Right renal cortex interstitium (tissue), 3 donors: ENCODE measurements at places on chromosomes 7 and 10.
A peak's percentile ranks its signal among the peaks of the same experiment; 100 is the strongest.

DNA sequence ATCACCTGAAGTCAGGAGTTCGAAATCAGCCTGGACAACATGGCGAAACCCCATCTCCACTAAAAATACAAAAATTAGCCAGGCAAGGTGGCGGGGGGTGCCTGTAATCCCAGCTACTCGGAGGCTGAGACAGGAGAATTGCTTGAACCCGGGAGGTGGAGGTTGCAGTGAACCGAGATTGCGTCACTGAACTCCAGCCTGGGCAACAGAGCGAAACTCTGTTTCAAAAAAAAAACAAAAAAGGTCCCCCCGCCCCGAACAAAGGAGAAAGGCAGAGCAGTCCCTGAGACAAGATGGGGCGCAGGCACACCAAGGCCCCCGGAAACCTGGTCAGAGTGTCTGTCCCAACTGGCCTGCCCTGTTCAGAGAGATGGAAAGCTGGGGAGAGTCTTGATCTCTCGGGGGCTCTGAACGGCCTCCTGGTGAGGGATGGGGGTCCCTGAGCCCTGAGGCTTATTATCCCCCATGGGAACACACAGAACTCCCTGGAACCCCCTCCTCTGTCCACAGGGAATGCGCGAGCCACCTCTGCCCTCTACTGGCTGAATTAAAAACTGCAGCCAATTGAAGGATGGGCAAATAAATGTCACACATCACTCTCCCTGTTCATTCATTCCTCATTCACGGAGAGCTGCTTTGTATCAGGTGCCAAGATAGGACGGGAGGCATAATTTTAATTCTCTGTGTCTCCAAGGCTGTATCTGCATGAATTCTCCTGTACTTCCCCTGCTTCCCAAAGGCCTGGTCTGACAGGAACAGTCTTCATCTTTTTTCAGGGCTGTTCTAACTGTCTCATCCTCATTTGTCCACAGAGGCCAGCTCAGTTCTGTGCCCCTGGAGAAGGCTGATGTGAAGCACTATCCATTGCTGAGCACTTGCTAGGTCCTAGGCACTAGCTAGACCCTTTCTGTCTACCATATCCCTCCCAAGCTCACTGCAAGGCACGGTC, 28.9 kb downstream of the MAT1A start:
- peak; percentile 16 for DNase-seq

DNA sequence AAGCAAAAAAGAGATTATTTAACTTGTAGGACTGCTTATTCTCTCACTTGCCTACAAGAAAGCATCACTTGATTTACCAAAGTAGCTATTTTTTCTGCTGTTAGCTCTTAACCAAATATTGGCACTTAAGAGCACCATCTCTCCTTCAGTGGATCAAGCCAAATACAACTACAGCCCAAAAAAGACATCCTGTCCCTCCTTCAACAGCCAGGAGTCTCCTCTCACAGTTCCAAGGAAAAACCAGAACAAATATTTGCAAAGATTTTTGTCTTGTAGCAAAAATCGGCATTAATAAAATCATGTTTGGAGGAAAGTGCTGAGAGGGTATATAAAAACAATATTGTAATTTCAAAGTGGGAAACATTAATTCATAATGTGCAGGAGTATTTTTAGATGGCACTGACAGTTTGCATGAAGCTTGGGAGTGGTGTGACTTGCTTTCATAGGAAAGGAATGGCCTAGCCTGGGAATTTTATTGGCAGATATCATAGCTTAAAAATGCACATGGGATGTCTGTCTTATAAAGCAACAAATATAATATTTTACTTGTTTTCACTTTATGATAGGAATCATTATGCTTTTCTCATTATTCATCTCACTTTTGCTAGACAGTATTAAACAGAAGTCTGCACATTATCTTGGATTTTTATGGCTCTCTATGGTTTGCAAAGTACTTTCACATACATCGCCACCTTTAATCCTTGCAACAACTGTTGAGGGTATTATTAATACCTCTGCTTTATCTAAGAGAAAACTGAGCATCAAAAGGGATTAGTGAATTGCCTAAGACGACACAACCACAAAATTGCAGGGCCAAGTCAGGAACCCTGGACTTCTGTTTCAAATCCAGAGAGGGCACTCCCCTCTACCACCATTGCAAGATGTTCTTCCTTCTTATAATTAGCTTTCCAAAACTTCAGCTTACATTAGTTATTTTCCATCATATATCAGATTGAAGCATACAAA, 103.5 kb downstream of the AGMO start:
- no peak for DNase-seq

GRCh38 chr7:38637957-38638356, 6.8 kb upstream of the AMPH start:
- no peak for DNase-seq

- peak; percentile 27 for DNase-seq
These were observed 132.6 kb upstream of the PODXL start for GRCh38 chr7:131688738-131689661.

DNA sequence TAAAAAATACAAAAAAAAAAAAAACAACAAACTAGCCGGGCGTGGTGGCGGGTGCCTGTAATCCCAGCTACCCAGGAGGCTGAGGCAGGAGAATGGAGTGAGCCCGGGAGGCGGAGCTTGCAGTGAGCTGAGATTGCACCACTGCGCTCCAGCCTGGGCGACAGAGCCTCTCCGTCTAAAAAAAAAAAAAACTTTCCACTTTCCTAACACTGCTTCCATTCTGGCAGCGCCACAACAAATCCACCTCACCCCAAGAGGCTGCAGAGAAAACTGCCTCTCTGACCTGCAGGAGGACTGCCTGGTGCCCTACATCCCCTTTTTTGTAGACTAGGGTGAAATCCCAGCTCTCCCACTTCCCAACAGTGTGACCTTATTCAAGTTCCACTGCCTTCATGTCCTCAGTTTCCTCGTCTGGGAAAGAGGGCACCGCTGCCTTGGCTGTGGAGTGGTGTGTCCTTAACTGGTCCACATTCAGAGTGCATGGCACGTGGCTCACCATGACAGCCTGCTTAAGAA, 2.6 kb upstream of the MBL2 start:
- DNase-seq: no peak

DNA sequence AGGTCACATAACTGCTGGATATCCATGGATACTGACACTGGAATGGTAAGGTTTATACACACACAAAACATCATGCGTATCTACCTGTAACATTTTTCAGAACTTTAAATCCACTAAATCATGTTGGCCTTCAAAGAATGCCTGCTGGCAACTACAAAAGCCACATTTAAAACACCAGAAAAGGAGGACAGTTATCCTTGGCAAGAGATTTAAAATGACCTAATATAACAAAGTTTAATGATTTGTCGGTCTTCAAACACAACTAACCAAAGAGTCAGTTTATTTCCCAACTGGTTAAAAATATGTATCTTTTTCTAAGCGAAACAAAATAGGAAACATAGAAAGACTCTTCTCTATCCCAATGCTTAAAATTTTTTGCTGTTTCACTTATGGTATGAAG, 24.0 kb downstream of the WAPL start:
- DNase-seq: no peak

DNA sequence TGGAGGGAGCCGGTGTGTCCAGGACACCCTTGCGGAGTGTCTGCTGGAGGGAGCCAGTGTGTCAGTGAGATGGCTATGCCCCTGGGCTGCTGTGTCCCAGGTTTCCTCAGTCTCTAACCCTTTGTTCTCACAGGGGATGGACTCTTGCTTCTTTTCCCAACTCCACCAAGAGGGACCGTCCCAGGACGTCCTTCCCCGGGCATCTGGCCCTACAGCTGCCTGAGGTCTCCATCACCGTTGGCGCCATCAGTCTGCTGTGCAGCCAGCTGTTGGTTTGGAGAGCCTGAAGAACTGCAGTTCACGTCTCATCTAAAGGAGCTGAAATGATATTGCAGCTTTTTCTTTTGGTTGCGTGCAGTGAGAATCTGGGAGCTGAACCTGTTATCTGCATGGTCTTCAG, 136.2 kb downstream of the VIPR2 start:
- DNase-seq: no peak
